ENCODE measurements at places on chromosomes 4 and X. TPM values are rescaled to one million over a fixed set of nuclear protein-coding genes. Genes with fewer than 3 reads are reported as not detected.
A peak's percentile ranks its signal among the peaks of the same experiment; 100 is the strongest.

DNA sequence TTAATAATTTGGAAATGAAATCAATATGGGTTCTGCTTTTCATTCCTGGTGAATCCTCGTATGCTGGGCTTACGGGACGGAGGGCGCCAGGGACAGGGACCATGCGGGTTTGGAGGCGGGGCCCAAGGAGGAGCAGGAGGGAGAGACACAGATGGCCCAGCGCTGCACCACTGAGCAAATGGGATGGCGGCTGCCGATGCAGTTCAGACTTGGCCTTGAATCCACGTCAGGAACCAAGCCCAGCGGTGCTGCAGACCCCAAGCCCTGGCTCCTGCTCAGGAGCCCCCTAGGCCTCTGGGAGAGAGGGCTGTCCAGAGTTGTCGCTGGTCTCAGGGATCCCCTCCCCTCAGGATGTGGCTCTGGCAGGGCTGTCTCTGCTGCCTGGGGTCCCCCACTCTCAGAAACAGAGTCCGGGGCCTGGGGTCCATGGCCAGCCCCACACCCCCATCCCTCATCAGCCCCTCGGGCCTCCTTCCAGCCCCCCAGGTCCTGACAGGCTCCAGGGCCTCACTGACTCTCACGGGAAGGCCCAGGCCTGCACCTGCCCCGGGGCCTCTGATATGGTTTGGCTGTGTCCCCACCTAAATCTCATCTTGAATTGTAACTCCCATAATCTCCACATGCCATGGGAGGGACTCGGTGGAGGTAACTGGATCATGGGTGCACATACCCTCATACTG, 75.2 kb downstream of the FAM53A start:
- DNase-seq: no peak

The OPN1MW3 gene
- total RNA-seq: not detected

- DNase-seq: peak; percentile 83
Observed at GRCh38 chr4:78864405-78865024, 74.7 kb downstream of the PAQR3 start.

DNA sequence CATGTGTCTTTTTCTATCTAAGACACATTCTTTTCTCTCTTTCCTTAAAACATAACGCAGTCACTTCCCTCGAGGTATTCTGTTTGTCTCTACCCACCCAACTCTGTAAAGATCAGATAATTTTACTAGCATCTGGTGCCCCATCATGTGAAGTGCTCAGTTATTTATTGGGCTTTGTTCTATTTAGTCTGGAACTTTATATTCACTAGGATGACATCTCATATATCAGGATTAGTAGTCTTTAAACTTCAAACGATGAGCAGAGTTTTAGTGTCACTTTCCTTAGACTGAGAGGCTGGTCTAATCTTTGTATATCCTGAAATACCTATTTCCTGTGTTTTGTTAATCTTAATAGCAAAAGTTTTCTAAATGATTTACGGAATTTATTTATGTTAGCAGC, 445.5 kb upstream of the NDST3 start:
- DNase-seq: no peak

The IL21 gene
- total RNA-seq: not detected

- no peak for DNase-seq
Observed at GRCh38 chr4:108775921-108776320, 13.1 kb upstream of the ETNPPL start.

The PRKG2 gene
- 16.6 TPM for total RNA-seq

- no peak for DNase-seq
Observed at GRCh38 chr4:182973511-182973911, 56.3 kb upstream of the DCTD start.

- DNase-seq: no peak
Observed at GRCh38 chr4:109939190-109939589, 26.5 kb downstream of the EGF start.

- no peak for DNase-seq
Observed at GRCh38 chrX:119071381-119071780, 1.4 kb upstream of the CT47C1 start.

- no peak for DNase-seq
Observed at GRCh38 chr4:185194924-185195888, 8.6 kb downstream of the CFAP97 start.

DNA sequence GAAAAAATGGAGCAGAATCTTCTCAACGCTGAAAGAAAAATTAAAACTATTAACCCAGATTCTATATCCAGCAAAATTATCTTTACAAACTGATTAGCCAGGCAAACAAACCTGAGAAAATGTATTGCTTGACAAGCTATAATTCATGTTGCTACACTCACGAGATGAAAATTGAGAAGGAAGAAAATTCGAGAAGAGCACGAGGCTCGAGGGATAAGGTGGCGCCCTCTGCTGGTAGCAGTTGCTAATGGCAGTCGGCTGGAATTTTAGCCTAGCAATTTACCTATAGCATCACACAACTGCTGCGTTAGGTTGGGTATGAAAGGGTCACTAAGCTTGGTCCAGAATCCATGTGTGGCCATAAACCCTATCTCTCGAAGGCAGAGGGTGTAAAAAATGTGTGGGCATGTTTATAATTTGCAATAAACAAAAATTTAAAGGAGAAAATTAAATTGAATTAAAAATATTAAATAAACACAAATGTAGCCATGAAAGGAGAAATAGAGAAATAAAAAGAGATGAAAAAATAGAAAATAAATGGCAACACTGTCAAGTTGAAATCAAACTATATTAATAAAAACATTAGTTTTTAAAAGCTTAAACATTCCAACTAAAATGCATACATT, 126.6 kb downstream of the PPP4R3C start:
- DNase-seq: peak; percentile 40

The FANCB gene
- 1.9 TPM for total RNA-seq

The TRO gene
- 46.2 TPM for total RNA-seq
